ENCODE measurements at places on chromosomes 4 and X. TPM values are rescaled to one million over a fixed set of nuclear protein-coding genes. Genes with fewer than 3 reads are reported as not detected.
A peak's percentile ranks its signal among the peaks of the same experiment; 100 is the strongest.

RGN gene
- not detected for polyA plus RNA-seq

POU3F4 gene
- not detected for polyA plus RNA-seq

EMCN gene
- not detected for polyA plus RNA-seq

DNA sequence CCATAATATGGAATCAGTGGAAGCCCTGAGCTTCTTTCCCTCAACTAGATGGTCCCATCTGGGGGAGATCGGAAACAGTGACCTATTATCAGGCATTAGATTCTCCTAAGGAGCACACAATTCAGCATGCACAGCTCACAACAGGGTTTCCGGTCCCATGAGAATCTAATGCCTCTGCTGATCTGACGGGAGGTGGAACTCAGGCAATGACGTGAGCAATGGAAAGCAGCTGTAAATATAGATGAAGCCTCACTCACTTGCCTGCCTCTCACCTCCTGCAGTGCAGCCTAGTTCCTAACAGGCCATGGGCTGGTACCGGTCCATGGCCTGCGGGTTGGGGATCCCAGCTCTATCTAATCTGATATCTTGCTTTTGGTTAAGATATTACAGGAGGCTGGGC, 88.9 kb downstream of the COX7B2 start:
- no peak for DNase-seq

DNA sequence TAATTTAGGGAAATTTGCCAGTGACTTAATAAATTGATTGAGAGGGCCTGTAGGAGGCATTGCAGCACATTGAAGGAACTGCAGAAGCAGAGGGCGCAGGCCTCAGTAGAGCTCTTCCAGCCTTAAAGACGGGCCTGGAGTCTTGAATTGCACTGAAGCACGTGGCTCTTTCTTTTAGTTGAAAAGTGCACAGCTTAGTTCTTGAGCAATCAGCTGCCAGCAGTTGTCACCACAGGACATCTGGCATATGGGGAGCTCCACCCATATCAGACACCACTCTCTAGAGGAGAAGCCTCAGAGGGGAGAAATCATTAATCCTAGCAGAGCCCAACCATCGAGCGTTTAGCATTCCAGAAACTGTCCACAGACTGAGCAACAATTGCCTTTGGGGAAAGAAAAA, 16.0 kb upstream of the FGF16 start:
- peak; percentile 10 for DNase-seq

Data from K562 (cell line).